ENCODE measurements at places on chromosomes 7 and 10.

- DNase-seq: no peak
Measured at GRCh38 chr10:636016-636730, 53.3 kb downstream of the DIP2C start.

GRCh38 chr7:47817917-47818316 lies 130.3 kb downstream of the PKD1L1 start:
- no peak for DNase-seq

- peak; percentile 5 for DNase-seq
Measured at GRCh38 chr10:122911889-122912484, 1.6 kb downstream of the FAM24A start.

- DNase-seq: no peak
Measured at GRCh38 chr7:33710608-33711007, 194.7 kb upstream of the BMPER start.

- DNase-seq: no peak
Measured at GRCh38 chr10:5656737-5657579, 9.4 kb downstream of the ASB13 start.

- no peak for DNase-seq
Measured at GRCh38 chr10:110420401-110421193, 77.1 kb upstream of the DUSP5 start.

All from activated T-helper 1 cell treated with Interleukin-2 at 50 U/mL for 16 hours (primary cell).